ENCODE measurements at places on chromosomes 7 and 10.

GRCh38 chr7:51244053-51244452 is 72.6 kb downstream of the COBL start:
- no peaks in the 10 kb centered on the region for H3K36me3 ChIP-seq
- no peak overlapping the region for H3K4me3 ChIP-seq
- peaks cover 7% of the 10 kb centered on the region for H3K27me3 ChIP-seq
- no peaks in the 10 kb centered on the region for H3K4me1 ChIP-seq
- H3K27ac ChIP-seq, result no peak overlapping the region
- no peak for DNase-seq

DNA sequence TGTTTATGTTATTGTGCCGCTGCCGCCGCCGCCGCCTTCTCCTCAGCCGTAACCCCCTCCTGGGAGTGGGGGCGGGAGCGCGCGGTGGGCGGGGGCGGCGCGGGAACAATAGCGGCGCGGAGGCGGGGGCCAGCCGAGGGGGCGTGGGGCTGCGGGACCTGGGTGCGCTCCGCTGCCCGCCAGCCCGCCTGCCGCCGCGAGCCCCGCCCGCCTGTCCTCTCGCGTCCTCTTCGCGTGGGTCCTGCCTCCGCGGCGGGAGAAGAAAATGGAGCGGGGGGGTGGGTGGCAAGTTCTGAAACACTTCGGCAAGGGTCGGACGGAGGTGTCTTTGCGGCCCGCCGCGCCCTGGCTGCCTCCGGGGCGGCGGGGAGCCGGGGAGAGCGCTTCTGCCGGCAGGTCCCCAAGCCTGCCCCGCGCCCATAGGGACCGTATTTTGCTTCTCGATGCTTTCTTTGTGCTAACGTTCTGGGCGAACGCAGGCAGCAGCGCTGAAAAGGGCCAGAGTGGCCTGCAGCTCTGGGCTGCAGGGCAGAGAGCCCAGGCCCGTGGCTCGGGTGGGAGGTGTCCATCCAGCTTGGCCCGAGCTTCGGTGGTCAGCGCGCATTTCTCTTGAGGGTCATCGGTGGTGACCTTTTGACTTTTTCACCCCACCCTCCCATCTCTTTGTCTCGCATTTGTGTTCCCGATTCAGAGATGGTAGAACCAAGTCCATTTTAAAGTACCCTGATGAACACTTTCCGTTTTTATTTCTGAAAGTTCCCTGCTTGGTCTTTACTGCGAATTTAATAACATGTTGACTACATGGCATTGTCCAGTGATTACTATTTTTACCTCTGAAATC is 613 bp downstream of the MAPK8 start:
- peaks cover 42% of the 10 kb centered on the region for H3K4me1 ChIP-seq
- DNase-seq, result no peak
- peak overlapping the region; percentile 71 for H3K27ac ChIP-seq
- H3K27me3 ChIP-seq, result no peaks in the 10 kb centered on the region
- H3K4me3 ChIP-seq, result peak overlapping the region; percentile 82
- H3K36me3 ChIP-seq, result no peaks in the 10 kb centered on the region

GRCh38 chr7:51242881-51243518 is 73.6 kb downstream of the COBL start:
- H3K27me3 ChIP-seq, result peaks cover 7% of the 10 kb centered on the region
- no peak for DNase-seq
- H3K27ac ChIP-seq, result no peak overlapping the region
- H3K4me1 ChIP-seq, result no peaks in the 10 kb centered on the region

DNA sequence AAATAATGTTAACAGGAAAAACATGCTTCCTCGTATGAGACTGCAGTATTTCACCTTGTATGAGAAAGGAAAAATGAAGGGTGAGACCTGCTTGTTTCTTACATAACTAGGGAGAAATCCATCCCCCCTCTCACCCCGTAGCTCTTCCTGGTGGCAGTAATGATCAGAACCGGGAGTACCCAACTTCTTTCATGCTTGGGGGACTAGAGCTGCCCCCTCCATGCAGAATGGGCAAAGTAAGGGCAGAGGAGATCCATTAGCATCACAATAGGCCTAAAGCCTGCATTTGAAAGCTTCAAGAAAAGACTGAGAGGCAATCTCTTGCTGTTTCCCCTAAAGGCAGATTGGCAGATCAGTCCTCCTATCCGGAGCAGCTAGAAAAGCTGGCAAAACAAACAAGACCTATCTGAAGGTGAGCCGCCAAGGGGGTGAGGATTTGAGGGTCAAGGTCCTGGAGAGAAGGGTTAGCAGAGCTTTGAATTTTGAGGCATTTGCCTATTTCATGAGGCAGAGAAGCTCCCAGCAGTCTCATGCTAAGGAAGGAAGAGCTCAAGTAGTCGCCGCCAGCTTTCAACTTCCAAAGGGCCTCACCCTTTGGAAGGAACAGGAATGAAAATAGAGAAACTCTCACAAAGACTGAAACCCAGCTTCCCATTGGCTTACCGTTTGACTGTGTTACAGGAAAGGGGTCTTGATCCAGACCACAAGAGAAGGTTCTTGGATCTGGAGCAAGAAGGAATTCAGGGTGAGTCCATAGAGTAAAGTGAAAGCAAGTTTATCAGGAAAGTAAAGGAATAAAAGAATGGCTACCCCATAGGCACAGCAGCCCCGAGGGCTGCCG is 36.2 kb downstream of the BAG3 start:
- H3K4me1 ChIP-seq, result peaks cover 36% of the 10 kb centered on the region
- no peaks in the 10 kb centered on the region for H3K36me3 ChIP-seq
- peak overlapping the region; percentile 71 for H3K27ac ChIP-seq
- DNase-seq, result no peak

- H3K36me3 ChIP-seq, result no peaks in the 10 kb centered on the region
- DNase-seq, result no peak
- no peak overlapping the region for H3K4me3 ChIP-seq
- H3K4me1 ChIP-seq, result no peaks in the 10 kb centered on the region
Measured at GRCh38 chr7:45709168-45710042, 135.2 kb downstream of the ADCY1 start.

DNA sequence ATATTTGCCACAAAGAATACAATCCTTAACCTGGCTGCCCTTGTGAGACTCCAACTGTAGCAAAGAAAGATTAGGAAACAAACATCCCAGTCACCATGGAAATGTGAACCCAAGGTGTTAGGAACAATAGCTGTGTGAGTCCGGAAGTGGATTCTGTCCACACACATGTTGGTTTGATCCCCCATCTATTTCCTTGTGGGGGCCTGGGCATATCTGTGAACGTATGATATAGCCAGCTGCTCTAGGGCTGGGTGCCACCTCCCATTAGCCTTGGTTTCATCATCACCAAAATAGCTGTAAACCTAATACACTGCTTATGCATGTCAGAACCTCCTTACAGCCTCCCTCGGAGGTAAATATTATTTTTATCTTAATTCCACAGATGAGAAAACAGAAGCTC is 26.4 kb downstream of the GRK5 start:
- DNase-seq, result no peak
- H3K27ac ChIP-seq, result peak overlapping the region; percentile 71
- peaks cover 45% of the 10 kb centered on the region for H3K4me1 ChIP-seq

- no peaks in the 10 kb centered on the region for H3K4me1 ChIP-seq
- no peak overlapping the region for H3K27ac ChIP-seq
- no peak for DNase-seq
- H3K27me3 ChIP-seq, result peaks cover 11% of the 10 kb centered on the region
- no peaks in the 10 kb centered on the region for H3K36me3 ChIP-seq
- H3K4me3 ChIP-seq, result no peak overlapping the region
Measured at GRCh38 chr7:114112806-114113205, 194.0 kb upstream of the PPP1R3A start.

GRCh38 chr10:58733436-58733835 is 220.8 kb downstream of the BICC1 start:
- H3K4me1 ChIP-seq, result no peaks in the 10 kb centered on the region
- DNase-seq, result no peak
- no peaks in the 10 kb centered on the region for H3K36me3 ChIP-seq
- H3K27ac ChIP-seq, result no peak overlapping the region
- H3K4me3 ChIP-seq, result no peak overlapping the region
- no peaks in the 10 kb centered on the region for H3K27me3 ChIP-seq

DNA sequence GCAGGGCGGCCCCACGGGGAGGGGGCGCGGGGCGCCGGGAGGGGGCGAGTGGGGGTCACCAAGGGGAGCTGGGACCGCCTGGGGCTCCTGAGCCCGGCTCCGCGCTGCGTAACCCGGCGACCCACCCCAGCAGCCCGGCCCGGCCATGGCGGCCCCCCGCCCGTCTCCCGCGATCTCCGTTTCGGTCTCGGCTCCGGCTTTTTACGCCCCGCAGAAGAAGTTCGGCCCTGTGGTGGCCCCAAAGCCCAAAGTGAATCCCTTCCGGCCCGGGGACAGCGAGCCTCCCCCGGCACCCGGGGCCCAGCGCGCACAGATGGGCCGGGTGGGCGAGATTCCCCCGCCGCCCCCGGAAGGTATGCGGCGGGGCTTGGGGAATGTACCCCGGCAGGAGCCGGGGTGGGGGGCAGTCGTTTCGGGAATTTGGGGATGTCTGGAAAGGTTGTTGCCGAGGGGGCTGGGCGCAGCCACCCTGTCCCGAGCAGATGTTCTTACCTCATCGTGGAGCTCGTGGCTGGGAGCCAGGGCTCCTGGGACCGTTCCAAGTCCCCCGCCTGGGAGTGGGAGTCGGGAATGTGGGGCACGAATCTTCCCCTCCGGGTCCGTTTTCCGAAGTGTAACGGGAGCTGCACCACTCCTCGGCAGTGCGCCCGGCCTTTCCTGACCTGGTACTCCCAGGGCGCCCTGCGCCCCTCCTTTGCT is 431 bp downstream of the ZYX start:
- H3K36me3 ChIP-seq, result no peaks in the 10 kb centered on the region
- DNase-seq, result no peak
- peak overlapping the region; percentile 79 for H3K4me3 ChIP-seq
- peaks cover 26% of the 10 kb centered on the region for H3K4me1 ChIP-seq

DNA sequence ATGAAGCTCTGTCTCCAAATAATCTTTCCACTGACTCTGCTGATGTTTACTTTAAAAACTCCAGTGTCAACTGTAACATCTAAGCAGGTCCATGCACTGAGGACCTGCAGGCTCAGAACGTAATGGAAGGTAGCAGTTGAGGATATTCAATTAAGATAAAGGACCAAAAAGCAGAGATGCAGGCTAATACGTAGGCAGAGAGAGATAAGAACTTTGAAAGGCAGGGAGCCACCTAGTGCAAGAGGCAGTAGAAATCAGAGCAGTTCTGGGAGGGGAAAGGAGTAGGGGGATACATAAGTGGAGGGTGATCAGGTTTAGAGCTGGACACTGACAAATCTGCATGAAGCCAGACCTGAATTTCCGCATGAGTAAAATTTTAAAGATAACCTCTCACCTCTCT is 114.5 kb upstream of the POM121L12 start:
- no peak for DNase-seq
- H3K36me3 ChIP-seq, result no peaks in the 10 kb centered on the region
- no peaks in the 10 kb centered on the region for H3K4me1 ChIP-seq

- no peak overlapping the region for H3K4me3 ChIP-seq
- peaks cover 18% of the 10 kb centered on the region for H3K36me3 ChIP-seq
- H3K27ac ChIP-seq, result no peak overlapping the region
- H3K4me1 ChIP-seq, result peaks cover 2% of the 10 kb centered on the region
- DNase-seq, result no peak
- H3K27me3 ChIP-seq, result peaks cover 20% of the 10 kb centered on the region
Measured at GRCh38 chr7:143396625-143397556, 11.8 kb downstream of the EPHA1 start.

- H3K27ac ChIP-seq, result no peak overlapping the region
- no peaks in the 10 kb centered on the region for H3K36me3 ChIP-seq
- H3K4me3 ChIP-seq, result no peak overlapping the region
- peaks cover 64% of the 10 kb centered on the region for H3K4me1 ChIP-seq
- no peak for DNase-seq
Measured at GRCh38 chr10:45354261-45354660, 19.8 kb upstream of the ALOX5 start.

- no peak overlapping the region for H3K4me3 ChIP-seq
- no peak overlapping the region for H3K27ac ChIP-seq
- no peaks in the 10 kb centered on the region for H3K27me3 ChIP-seq
- H3K36me3 ChIP-seq, result no peaks in the 10 kb centered on the region
- no peak for DNase-seq
Measured at GRCh38 chr10:76315240-76315639, 883.8 kb downstream of the LRMDA start.

- peaks cover 8% of the 10 kb centered on the region for H3K4me1 ChIP-seq
- peaks cover 58% of the 10 kb centered on the region for H3K36me3 ChIP-seq
- no peaks in the 10 kb centered on the region for H3K27me3 ChIP-seq
- H3K4me3 ChIP-seq, result no peak overlapping the region
- no peak for DNase-seq
Measured at GRCh38 chr7:66725843-66726242, 14.7 kb upstream of the RABGEF1 start.

- DNase-seq, result no peak
- peaks cover 40% of the 10 kb centered on the region for H3K4me1 ChIP-seq
- peak overlapping the region; percentile 51 for H3K4me3 ChIP-seq
- H3K36me3 ChIP-seq, result peaks cover 3% of the 10 kb centered on the region
Measured at GRCh38 chr10:49569031-49569631, 30.2 kb upstream of the ERCC6 start.

DNA sequence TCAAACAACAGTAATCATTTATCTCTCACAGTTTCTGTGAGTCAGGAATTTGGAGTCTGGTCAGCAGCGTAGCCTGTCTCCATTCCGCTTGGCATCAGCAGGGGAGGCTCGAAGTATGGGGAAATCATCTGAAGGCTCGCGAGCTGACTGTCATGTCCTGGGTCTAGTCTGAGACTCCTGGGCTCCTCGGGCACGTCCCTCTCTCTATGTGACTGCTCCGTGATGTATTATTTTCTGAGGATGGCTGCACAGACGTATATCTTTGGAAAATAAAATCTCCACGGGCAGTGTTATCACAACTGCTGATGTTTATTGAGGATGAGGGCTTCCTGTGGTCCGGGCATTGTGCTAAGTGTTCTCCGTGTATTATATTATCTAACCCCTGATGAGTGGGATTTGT is 23.3 kb upstream of the PCGF5 start:
- H3K4me1 ChIP-seq, result peaks cover 63% of the 10 kb centered on the region
- peak overlapping the region; percentile 67 for H3K27ac ChIP-seq

DNA sequence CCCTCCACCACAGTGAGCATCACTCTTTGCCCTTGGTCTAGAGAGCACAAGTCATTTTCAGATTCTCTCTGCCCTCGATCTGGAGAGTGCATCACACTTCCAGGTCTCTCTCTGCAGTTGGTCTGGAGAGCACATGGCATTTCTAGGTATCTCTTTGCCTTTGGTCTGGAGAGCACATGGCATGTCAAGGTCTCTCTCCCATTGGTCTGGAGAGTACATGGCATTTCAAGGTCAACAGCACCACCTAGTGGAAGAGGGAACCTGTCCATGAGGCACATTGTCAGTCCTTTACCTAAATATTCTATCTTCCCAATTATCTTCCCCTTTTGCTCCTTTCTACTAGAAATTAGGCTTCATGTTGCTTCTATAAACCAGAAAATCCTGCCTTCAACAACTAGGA is 1139.4 kb downstream of the XPNPEP1 start:
- H3K4me3 ChIP-seq, result no peak overlapping the region
- no peaks in the 10 kb centered on the region for H3K4me1 ChIP-seq
- DNase-seq, result peak; percentile 13
- H3K27ac ChIP-seq, result no peak overlapping the region
- no peaks in the 10 kb centered on the region for H3K36me3 ChIP-seq
- H3K27me3 ChIP-seq, result no peaks in the 10 kb centered on the region

- no peak for DNase-seq
- no peaks in the 10 kb centered on the region for H3K36me3 ChIP-seq
- H3K27ac ChIP-seq, result no peak overlapping the region
- H3K4me1 ChIP-seq, result no peaks in the 10 kb centered on the region
- H3K27me3 ChIP-seq, result peaks cover 31% of the 10 kb centered on the region
Measured at GRCh38 chr7:155834486-155835048, 22.3 kb upstream of the SHH start.
